ENCODE measurements at places on chromosomes 3 and 15. TPM values are rescaled to one million over a fixed set of nuclear protein-coding genes. Genes with fewer than 3 reads are reported as not detected.
A peak's percentile ranks its signal among the peaks of the same experiment; 100 is the strongest.

DNA sequence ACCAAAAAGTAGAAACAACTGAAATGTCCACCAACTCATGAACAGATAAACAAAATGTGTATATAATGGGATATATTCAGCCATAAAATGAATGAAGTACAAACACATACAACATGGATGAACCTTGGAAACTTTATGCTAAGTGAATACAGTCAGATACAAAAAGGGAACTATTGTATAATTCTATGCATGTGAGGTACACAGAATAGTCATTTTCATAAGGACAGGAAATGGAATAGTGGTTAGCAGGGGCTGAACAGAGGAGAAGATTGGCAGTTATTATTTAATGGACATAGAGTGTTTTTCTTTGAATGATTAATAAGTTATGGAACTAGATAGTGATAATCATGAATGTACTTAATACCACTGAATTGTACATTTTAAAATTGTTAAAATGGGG is 20.0 kb upstream of the TRANK1 start:
- DNase-seq: no peak

- no peak for DNase-seq
Measured at GRCh38 chr15:70778258-70779076, 15.1 kb upstream of the UACA start.

GRCh38 chr3:127413871-127414270 is 126.0 kb upstream of the PRR20G start:
- no peak for DNase-seq

- DNase-seq: peak; percentile 36
Measured at GRCh38 chr3:132351222-132351806, 34.1 kb downstream of the ACP3 start.

- DNase-seq: no peak
Measured at GRCh38 chr3:152276681-152277080, 8.0 kb downstream of the MBNL1 start.

DNA sequence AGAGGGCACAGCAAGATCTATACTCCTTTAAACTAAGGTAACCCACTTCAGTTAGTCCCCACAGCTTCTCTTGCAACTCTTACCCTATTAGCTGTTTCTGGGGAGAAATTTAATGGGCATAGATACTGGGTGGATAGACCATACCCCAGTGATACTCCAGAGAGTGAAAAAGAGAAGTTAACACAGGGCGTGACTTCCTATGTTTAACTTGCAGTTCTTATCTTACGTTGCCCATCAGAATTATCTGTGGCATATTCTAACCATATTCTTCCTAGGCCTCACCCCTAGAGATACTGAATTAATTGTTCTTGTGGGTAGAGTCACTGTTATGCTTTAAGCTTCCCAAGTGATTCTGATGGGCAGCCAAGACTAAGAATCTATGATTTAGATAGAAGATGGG is 485.4 kb upstream of the TPRG1 start:
- no peak for DNase-seq

The NOX5 gene
- not detected for total RNA-seq

The GORASP1 gene
- 36.1 TPM for total RNA-seq

The SAXO2 gene
- total RNA-seq: 2.6 TPM

The KBTBD13 gene
- not detected for total RNA-seq

The ALPK3 gene
- total RNA-seq: 17.7 TPM
